NCI-H82 (cell line): ENCODE measurements at places on chromosomes 1 and 21.

DNA sequence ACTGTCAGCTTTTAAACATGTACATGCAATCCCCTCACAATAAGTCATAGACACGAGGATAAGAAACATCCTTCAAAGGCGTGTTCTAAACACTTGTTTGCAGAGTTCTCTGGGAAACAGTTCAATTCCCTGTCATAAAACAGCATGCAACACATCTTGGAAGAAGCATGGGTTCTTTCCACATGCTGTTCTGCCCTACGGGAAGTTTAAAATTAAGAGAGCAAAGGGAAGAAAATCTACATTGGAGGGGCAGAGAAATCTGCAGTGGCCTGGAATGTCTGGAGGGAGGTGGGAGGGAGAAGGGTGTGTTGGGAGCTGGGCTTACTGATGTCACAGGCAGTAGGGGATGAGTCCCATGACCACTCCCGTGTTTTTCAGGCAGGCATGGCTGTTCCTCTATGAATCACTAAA lies 98.3 kb upstream of the SLC2A1 start:
- DNase-seq: no peak

DNA sequence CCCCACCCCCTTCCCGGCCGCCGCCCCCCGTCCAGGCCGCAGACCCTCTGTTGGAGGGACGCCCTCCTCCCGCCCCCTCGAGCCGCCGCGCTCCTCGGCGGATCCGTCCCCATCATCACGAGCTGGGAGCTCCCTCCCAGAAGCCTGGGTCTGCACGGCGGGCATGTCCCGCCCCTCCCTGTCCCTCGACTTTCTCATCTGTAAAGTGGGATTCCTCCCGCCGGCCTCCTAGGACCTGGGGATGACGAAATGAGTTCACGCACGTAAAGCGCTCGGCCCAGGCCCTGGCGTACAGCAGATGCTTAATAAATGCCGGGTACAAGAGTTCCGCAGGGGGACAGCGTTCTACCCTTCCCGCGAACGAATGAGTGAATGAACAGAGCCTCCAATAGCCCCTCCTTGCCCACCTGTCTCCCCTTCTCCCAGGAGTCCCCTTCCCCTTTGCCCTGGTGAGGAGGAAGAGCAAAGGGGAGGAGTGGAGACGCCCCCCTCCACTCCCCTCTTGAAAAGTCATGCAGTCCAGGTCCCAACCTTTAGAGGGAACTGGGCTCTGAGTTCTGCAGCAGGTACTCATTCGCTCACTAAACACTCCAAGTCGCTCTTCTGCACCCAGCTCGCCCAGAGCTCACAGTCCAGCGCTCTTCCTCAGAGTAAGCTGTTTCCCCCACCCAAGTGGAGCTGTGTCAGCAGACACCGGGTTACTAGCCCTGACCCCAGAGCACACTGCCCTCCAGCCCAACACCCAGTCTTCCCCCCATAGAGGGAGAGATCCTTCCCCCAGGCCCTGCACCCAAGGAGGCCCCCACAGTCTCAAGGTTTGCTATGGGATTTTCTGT lies 16.8 kb downstream of the RAP1GAP start:
- no peak for DNase-seq

DNA sequence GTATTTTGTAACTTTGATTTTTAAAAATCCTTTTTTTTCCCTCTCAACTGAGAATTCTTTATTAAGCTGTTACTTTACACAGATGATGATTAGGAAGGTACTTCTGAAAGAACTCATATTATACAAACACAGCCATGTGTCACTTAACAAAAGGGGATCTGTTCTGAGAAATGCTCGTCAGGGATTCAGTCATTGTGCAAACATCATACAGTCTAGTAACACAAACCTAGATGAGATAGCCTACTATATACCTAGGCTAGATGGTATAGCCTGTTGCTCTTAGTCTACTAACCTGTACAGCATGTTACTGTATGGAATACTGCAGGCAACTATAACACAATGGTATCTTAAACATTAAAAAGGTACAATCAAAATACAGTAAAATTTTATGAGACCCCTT lies 24.9 kb downstream of the AHCTF1 start:
- DNase-seq: no peak

GRCh38 chr1:167722152-167722869 lies 529 bp downstream of the MPZL1 start:
- peak; percentile 82 for DNase-seq

GRCh38 chr1:203041351-203041932 lies 15.2 kb downstream of the PPFIA4 start:
- DNase-seq: no peak

- DNase-seq: no peak
Measured at GRCh38 chr1:15132965-15133364, 20.6 kb upstream of the TMEM51 start.

DNA sequence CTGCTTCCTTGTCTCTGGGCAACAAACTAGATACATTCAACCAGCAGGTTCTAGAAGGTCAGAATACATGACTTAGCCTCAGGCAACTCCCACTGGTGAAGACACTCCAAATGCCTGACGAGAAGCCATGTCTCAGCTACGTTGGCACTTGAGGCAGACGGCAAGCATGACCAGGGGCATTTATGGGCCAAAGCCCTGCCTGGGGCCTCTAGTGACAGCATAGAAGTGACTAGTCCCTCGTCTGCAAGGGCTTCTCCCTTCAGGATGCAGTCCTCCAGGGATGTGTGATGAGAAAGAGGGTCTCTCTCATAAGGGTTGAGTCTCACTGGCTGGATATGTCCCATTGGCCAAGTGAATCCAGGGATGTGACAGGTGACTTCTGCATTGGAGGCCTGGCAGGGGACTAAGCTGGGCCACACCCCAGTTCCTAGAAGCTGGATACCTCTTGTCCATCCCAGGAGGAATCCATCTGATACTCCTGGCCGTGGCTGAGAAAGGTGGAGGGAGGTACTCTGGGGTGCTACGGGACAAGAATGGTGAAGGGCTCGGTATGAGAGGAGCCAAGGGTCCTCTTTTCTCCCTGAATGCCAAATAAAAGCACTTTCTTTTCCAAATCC lies 148.6 kb upstream of the HMGB4 start:
- DNase-seq: no peak
